Caco-2 (cell line): ENCODE measurements at places on chromosomes 7 and 10. TPM values are rescaled to one million over a fixed set of nuclear protein-coding genes. Genes with fewer than 3 reads are reported as not detected.
A peak's percentile ranks its signal among the peaks of the same experiment; 100 is the strongest.

- H3K4me3 ChIP-seq, result no peak overlapping the region
- no peaks in the 10 kb centered on the region for H3K4me1 ChIP-seq
- H3K36me3 ChIP-seq, result no peaks in the 10 kb centered on the region
- no peak for DNase-seq
These were observed 57.9 kb upstream of the ITGB1 start for GRCh38 chr10:33015761-33016547.

GRCh38 chr10:118383699-118384098 is 41.6 kb upstream of the FAM204A start:
- no peaks in the 10 kb centered on the region for H3K36me3 ChIP-seq
- H3K4me3 ChIP-seq, result no peak overlapping the region
- no peaks in the 10 kb centered on the region for H3K4me1 ChIP-seq
- H3K27ac ChIP-seq, result no peak overlapping the region

DNA sequence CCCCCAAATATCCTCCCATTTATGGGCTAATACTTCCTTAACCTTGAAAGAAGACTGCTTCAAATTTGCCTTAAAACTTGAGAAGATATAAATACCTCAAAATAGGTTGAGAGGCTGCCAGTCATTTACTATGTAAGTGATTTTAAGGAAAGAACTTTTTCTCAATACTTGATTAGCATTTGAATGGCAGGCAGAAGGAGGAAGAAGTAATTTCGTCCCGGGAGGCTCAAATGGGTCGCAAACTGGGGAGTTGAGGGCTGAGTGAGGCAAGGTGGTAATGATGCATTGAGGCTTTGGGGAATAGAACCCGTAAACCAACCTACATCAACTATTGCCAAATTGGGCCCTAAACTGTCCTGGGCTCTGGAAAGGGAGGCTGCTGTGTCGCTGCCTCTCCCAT is 11.1 kb downstream of the CAMK1D start:
- no peak overlapping the region for H3K4me3 ChIP-seq
- H3K27me3 ChIP-seq, result no peaks in the 10 kb centered on the region
- no peaks in the 10 kb centered on the region for H3K36me3 ChIP-seq
- no peak for DNase-seq

- DNase-seq, result no peak
- no peaks in the 10 kb centered on the region for H3K36me3 ChIP-seq
- no peaks in the 10 kb centered on the region for H3K27me3 ChIP-seq
- no peak overlapping the region for H3K27ac ChIP-seq
These were observed 37.0 kb downstream of the GPR37 start for GRCh38 chr7:124728610-124729009.

- H3K27ac ChIP-seq, result no peak overlapping the region
- 0 out of 2 replicates have a peak, but pooled peaks cover 1% of the 10 kb centered on the region for H3K36me3 ChIP-seq
- H3K4me3 ChIP-seq, result no peak overlapping the region
- H3K4me1 ChIP-seq, result peaks cover 16% of the 10 kb centered on the region
These were observed 6.7 kb downstream of the CACUL1 start for GRCh38 chr10:118748041-118748440.

- H3K4me3 ChIP-seq, result peak overlapping the region; percentile 19
- H3K4me1 ChIP-seq, result peaks cover 32% of the 10 kb centered on the region
- H3K36me3 ChIP-seq, result no peaks in the 10 kb centered on the region
- no peak overlapping the region for H3K27ac ChIP-seq
- peak; percentile 34 for DNase-seq
These were observed 3.1 kb upstream of the ELFN1 start for GRCh38 chr7:1666823-1667565.

- DNase-seq, result no peak
- H3K4me3 ChIP-seq, result no peak overlapping the region
- peaks cover 4% of the 10 kb centered on the region; the same call in 1 of the 2 replicates for H3K4me1 ChIP-seq
- no peak overlapping the region for H3K27ac ChIP-seq
- no peaks in the 10 kb centered on the region for H3K27me3 ChIP-seq
- no peaks in the 10 kb centered on the region for H3K36me3 ChIP-seq
These were observed 181.1 kb upstream of the NFE2L3 start for GRCh38 chr7:25970911-25971310.

Gene PRPS1L1
- not detected in 2 replicates for total RNA-seq

Gene DLX6
- 3.5 and 3.9 TPM in 2 replicates for total RNA-seq

Gene CREB5
- 9.1 and 9.2 TPM in 2 replicates for total RNA-seq
